ENCODE measurements at places on chromosomes 12 and 14. TPM values are rescaled to one million over a fixed set of nuclear protein-coding genes. Genes with fewer than 3 reads are reported as not detected.
A peak's percentile ranks its signal among the peaks of the same experiment; 100 is the strongest.

DNA sequence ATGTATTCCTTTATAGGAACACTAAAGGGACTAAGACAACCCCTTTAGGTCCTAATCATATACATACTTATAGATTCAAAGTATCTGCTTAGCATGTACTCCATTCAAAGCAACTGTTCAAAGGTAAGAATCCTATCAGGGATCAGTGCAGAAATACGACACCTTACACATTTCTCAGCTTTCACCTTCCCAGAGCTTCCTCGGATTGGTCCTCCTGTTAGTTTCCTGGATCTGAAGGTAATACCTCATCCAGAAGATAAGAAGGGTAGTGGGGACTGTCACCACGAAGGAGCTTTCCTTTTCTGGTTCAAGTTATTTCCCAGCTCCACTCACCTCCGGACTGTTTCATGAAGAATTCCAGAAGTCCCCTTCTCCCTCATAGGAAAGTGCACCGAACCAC, 38.0 kb downstream of the RCOR1 start:
- H3K27me3 ChIP-seq = no peaks in the 10 kb centered on the region
- no peak overlapping the region for H3K27ac ChIP-seq
- H3K36me3 ChIP-seq = peaks cover 4% of the 10 kb centered on the region
- no peak for DNase-seq

- no peak overlapping the region for H3K27ac ChIP-seq
- no peak for DNase-seq
- H3K4me3 ChIP-seq = no peak overlapping the region
- H3K36me3 ChIP-seq = peaks cover 4% of the 10 kb centered on the region
- H3K27me3 ChIP-seq = no peaks in the 10 kb centered on the region
These were observed 163.0 kb downstream of the RBM19 start for GRCh38 chr12:113802966-113803758.

The TMEM119 gene
- total RNA-seq = 0.48 TPM

The PLA2G1B gene
- total RNA-seq = not detected

The GUCY2C gene
- not detected for total RNA-seq

- no peak overlapping the region for H3K27ac ChIP-seq
- H3K27me3 ChIP-seq = no peaks in the 10 kb centered on the region
- no peak for DNase-seq
- H3K36me3 ChIP-seq = peaks cover 11% of the 10 kb centered on the region
- H3K4me1 ChIP-seq = peaks cover 2% of the 10 kb centered on the region
- H3K4me3 ChIP-seq = no peak overlapping the region
These were observed 29.8 kb downstream of the BRMS1L start for GRCh38 chr14:35855876-35856481.

GRCh38 chr12:121637231-121637914, 11.0 kb downstream of the ORAI1 start:
- H3K27me3 ChIP-seq = no peaks in the 10 kb centered on the region
- peaks cover 45% of the 10 kb centered on the region for H3K4me1 ChIP-seq
- peak overlapping the region; percentile 94 for H3K27ac ChIP-seq
- H3K36me3 ChIP-seq = peaks cover 13% of the 10 kb centered on the region
- H3K4me3 ChIP-seq = peak overlapping the region; percentile 66

GRCh38 chr12:2329661-2330210, 276.9 kb downstream of the CACNA1C start:
- no peak overlapping the region for H3K4me3 ChIP-seq
- peaks cover 3% of the 10 kb centered on the region for H3K27me3 ChIP-seq
- DNase-seq = no peak
- H3K27ac ChIP-seq = no peak overlapping the region
- H3K4me1 ChIP-seq = no peaks in the 10 kb centered on the region

GRCh38 chr12:71639341-71639760, 24.3 kb downstream of the ZFC3H1 start:
- no peak overlapping the region for H3K27ac ChIP-seq
- DNase-seq = no peak
- peaks cover 15% of the 10 kb centered on the region for H3K4me1 ChIP-seq
- H3K36me3 ChIP-seq = peaks cover 31% of the 10 kb centered on the region

The PMCH gene
- not detected for total RNA-seq

DNA sequence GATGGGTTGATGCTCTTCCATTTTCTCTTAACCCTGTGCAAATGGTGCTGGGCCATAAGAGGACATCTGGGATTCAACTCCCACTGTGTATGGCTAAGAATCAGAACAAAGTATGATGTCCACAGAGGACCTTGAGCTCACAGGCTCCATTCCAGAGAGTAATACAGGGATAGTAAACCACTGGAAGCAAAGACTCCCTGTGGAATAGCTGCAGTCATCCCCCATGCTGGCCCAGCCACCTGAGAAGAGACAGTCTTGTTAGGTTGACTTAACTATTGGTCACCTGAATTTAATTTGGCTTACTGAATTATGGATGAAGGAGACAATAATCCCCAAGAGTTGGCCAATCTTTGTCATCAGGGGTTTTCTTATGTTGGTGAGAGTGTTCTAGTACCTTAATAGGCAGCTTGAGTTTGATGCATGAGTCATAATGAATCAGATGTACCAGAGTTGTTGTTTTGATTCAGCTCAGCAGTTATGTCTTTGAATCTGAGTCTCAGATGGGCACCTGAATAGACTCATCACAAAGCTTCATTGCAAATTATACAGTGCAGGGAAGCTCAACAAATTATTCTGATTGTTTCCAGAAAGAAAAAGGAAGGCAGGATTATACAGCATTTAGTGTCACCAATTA, 122.7 kb downstream of the SSPN start:
- no peak overlapping the region for H3K4me3 ChIP-seq
- H3K27me3 ChIP-seq = peaks cover 3% of the 10 kb centered on the region
- H3K27ac ChIP-seq = no peak overlapping the region
- no peaks in the 10 kb centered on the region for H3K4me1 ChIP-seq

The OR6C2 gene
- total RNA-seq = not detected

GRCh38 chr14:95395098-95395737, 75.5 kb upstream of the CLMN start:
- H3K27me3 ChIP-seq = peaks cover 3% of the 10 kb centered on the region
- no peak for DNase-seq
- H3K36me3 ChIP-seq = no peaks in the 10 kb centered on the region
- H3K27ac ChIP-seq = no peak overlapping the region
- H3K4me1 ChIP-seq = peaks cover 1% of the 10 kb centered on the region

The GDF3 gene
- total RNA-seq = not detected

DNA sequence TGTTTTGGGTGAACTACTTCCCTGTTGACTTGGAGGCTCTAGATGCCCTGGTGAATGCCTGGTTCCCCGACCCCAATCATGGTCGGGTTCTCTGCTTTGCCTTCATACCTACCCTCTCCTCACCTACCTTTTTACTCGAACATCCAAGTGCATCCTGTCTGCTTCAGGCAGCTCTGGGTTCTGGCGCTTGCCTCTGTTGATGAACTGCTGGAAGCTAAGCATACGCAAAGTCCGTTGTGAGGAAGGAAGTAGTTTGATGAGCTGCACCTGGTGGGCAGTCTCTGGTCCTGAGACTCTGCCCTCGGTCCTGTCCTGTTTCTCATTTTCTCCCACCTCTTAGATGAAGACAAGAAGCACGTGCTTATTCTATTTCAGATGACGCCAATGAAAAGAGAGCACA, 13.6 kb downstream of the KCNH3 start:
- no peak for DNase-seq
- no peak overlapping the region for H3K4me3 ChIP-seq
- no peaks in the 10 kb centered on the region for H3K27me3 ChIP-seq
- peaks cover 14% of the 10 kb centered on the region for H3K4me1 ChIP-seq

The ATF1 gene
- 39.1 TPM for total RNA-seq

The GPR135 gene
- 1.5 TPM for total RNA-seq

The TAC3 gene
- total RNA-seq = 0.34 TPM

The KRT74 gene
- total RNA-seq = not detected

GRCh38 chr14:29709490-29709889, 218.2 kb downstream of the PRKD1 start:
- H3K36me3 ChIP-seq = no peaks in the 10 kb centered on the region
- no peak for DNase-seq
- no peaks in the 10 kb centered on the region for H3K4me1 ChIP-seq
- H3K4me3 ChIP-seq = no peak overlapping the region
- no peaks in the 10 kb centered on the region for H3K27me3 ChIP-seq
- H3K27ac ChIP-seq = no peak overlapping the region

- no peaks in the 10 kb centered on the region for H3K27me3 ChIP-seq
- H3K27ac ChIP-seq = no peak overlapping the region
- H3K4me1 ChIP-seq = peaks cover 12% of the 10 kb centered on the region
- H3K4me3 ChIP-seq = no peak overlapping the region
These were observed 138.5 kb downstream of the FUT8 start for GRCh38 chr14:65550779-65551643.

- H3K27me3 ChIP-seq = no peaks in the 10 kb centered on the region
- H3K27ac ChIP-seq = peak overlapping the region; percentile 61
- peaks cover 62% of the 10 kb centered on the region for H3K4me1 ChIP-seq
- DNase-seq = no peak
- H3K4me3 ChIP-seq = peak overlapping the region; percentile 52
- H3K36me3 ChIP-seq = peaks cover 51% of the 10 kb centered on the region
These were observed 10.9 kb downstream of the RAP1B start for GRCh38 chr12:68621472-68622081.

GRCh38 chr12:58640314-58640713, 280.0 kb downstream of the LRIG3 start:
- no peaks in the 10 kb centered on the region for H3K36me3 ChIP-seq
- H3K27me3 ChIP-seq = no peaks in the 10 kb centered on the region
- no peak overlapping the region for H3K4me3 ChIP-seq
- no peak for DNase-seq
- H3K4me1 ChIP-seq = no peaks in the 10 kb centered on the region

The TMTC1 gene
- not detected for total RNA-seq

- H3K4me3 ChIP-seq = peak overlapping the region; percentile 95
- peaks cover 65% of the 10 kb centered on the region for H3K4me1 ChIP-seq
- peak overlapping the region; percentile 92 for H3K27ac ChIP-seq
- H3K27me3 ChIP-seq = no peaks in the 10 kb centered on the region
- peaks cover 19% of the 10 kb centered on the region for H3K36me3 ChIP-seq
- DNase-seq = no peak
These were observed 110.2 kb downstream of the BTG1 start for GRCh38 chr12:92035477-92035876.

DNA sequence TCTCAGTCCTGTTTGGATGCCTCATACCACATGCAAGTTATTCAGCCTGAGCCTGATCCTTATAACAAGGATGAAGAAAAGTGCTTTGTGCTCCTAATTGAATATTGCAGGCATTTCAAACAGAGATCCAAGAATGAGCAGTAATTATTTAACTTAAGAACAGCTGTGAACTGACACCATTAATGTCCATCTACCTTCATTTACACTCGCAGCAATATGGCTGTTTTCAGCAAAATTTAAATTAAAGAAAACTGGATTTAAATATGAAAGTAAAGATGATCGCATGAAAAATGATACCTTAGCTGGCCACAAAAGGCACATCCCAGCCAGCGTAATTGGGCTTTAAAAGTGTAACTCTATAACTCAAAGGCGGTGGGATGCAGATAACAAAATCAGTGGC, 466.3 kb downstream of the GALC start:
- no peak for DNase-seq
- no peaks in the 10 kb centered on the region for H3K27me3 ChIP-seq
- no peak overlapping the region for H3K27ac ChIP-seq
- no peaks in the 10 kb centered on the region for H3K4me1 ChIP-seq
- H3K36me3 ChIP-seq = no peaks in the 10 kb centered on the region
- H3K4me3 ChIP-seq = no peak overlapping the region

DNA sequence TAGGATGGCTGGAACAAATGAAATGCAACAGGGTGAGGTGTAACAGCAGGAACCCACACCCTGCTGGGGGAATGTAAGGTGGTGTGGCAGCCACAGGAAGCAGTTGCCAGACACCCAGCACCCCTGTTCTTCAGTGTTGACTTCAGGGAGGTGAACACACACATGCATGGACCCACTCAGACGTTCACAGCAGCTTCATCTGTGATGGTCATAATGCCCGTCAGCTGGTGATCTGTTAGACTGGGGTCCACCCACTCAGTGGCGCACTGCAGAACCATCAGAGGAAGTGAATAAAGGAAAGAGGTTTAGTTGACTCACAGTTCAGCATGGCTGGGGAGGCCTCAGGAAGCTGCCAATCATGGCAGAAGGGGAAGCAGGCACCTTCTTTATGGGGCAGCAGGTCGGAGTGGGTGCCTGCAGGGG, 22.7 kb upstream of the TEX22 start:
- peak overlapping the region; percentile 90 for H3K27ac ChIP-seq
- peak; percentile 51 for DNase-seq
- peaks cover 3% of the 10 kb centered on the region for H3K36me3 ChIP-seq
- peaks cover 12% of the 10 kb centered on the region for H3K4me1 ChIP-seq
- H3K27me3 ChIP-seq = no peaks in the 10 kb centered on the region
- H3K4me3 ChIP-seq = peak overlapping the region; percentile 68

The PITPNM2 gene
- 15.2 TPM for total RNA-seq

The KRT3 gene
- not detected for total RNA-seq

GRCh38 chr12:130286041-130286440, 51.6 kb upstream of the PIWIL1 start:
- peaks cover 2% of the 10 kb centered on the region for H3K4me1 ChIP-seq
- no peaks in the 10 kb centered on the region for H3K36me3 ChIP-seq
- no peak overlapping the region for H3K4me3 ChIP-seq

The NDUFA9 gene
- 100 TPM for total RNA-seq
